Substantia nigra (tissue), 51 donors: ENCODE measurements at places on chromosomes 11 and 22.
A peak's percentile ranks its signal among the peaks of the same experiment; 100 is the strongest.

DNA sequence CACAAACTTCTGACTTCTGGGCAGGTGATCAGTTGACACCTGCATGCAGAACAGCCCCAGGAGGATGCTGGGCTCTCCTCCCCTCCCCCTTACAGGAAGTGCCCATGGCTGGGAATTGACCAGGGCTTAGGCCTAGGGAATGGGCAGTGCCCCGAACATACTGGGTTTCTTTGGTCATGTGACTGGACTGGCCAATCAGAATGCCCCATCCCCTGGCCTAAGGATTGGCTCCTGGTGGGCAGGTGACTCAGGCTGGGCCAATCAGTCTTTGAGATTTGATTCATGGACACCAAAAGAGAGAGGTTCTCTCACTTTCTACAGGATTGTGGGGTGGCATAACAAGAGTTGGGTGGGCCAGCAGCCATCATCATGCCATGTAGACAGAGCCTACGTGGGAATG, 37.1 kb downstream of the MCM5 start:
- DNase-seq = no peak

DNA sequence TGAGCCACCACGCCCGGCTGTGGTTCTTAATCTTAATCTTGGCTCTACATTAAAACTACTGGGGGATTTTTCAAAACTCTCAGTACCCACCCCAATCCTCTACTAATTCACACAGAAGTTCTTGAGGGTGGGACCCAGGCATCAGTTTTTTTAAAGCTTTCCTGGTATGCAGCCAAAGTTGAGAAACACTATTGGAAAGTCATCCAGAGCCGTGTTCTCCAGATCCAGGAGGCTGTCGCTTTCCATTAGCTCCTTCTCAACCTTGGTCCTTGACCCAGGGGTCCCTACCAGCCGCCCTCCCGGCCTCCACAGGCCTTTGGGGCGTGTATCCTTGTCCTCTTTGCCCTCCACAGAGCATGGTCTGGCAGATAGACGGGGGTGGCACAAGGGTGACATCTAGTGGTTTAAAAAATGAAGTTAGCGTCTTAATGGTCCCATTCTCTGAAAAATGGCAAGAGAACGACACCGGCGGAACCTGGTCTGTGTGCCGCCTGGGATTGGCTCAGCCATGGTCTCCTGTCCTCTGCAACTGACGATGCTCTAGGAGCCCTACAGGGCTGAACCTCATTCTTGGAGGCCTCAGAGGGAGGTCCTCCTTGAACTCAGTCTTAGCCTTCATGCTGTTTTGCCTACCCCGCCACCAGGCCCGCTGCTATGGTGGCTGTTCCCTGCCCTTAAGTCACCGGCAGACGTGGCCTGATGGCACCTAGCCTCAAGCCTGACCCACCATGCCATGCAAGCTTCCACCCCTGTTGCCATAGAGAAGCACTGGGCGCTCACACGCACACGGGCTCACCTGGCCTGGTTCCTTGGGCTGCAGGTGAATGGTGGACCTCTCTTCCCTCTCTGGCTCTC, 152.0 kb upstream of the SYN3 start:
- DNase-seq = no peak

DNA sequence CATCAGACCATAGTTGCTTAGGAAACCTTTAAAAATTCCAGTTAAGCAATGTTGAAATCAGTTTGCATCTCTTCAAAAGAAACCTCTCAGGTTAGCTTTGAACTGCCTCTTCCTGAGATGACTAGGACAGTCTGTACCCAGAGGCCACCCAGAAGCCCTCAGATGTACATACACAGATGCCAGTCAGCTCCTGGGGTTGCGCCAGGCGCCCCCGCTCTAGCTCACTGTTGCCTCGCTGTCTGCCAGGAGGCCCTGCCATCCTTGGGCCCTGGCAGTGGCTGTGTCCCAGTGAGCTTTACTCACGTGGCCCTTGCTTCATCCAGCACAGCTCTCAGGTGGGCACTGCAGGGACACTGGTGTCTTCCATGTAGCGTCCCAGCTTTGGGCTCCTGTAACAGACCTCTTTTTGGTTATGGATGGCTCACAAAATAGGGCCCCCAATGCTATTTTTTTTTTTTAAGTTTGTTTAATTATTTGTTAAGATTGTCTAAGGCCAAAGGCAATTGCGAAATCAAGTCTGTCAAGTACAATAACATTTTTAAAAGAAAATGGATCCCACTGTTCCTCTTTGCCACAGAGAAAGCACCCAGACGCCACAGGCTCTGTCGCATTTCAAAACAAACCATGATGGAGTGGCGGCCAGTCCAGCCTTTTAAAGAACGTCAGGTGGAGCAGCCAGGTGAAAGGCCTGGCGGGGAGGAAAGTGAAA, 73.4 kb downstream of the NCAPD3 start:
- DNase-seq = no peak

DNA sequence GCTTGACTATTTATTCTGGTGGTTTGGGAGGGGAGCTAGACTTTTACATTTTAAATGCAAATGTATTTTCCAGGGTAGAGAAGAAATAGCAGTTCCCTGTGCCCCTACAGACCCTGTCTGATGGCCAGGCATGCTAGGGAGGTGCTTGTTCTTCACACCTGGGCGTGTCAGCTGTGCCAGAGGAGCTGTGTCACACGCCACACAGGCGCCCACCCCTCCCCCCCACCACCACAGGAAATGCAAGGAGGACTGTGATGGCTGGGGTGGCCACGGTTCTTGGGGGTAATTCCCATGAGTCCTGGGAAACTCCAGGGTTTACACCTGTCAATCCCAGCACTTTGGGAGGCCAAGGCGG, 82.2 kb downstream of the FLI1 start:
- no peak for DNase-seq

DNA sequence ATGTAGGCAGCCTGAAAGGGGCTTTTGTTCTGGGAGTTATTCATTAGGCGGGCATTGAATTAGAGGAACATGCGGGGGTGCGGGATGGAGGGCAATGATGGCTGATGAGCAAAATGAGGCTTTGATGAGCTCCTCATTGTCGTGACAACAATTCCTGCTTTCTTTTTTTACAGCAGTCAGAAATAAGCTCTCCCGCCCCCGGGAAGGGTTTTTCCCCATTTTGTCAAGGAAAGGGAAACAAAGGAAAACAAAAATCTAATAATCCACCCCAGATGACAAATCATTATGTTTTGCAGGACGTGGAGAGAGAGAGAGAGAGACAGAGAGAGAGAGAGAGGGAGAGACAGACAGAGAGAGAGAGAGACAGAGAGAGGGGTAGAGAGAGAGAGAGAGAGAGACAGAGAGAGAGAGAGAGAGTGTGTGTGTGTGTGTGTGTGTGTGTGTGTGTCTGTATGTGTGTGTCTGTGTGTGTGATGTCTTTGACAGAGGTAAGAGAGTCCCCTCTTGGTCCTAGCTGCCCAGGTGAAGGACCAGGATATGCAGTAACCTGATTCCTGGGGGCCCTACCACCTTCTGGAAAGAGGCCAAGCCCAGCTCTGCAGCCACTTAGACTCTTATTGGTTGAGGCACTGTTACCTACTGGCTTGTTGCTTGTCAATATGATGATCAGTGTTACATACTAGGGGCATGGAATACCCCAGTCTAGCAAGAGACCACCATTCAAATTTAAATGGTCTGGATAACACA, 46.7 kb upstream of the PARVA start:
- peak; percentile 60 for DNase-seq

GRCh38 chr11:34214961-34215805, 109.8 kb downstream of the NAT10 start:
- no peak for DNase-seq

- DNase-seq = peak; percentile 66
Observed at GRCh38 chr22:37623075-37624016, 14.7 kb downstream of the GGA1 start.

GRCh38 chr11:2511421-2512369, 66.9 kb downstream of the KCNQ1 start:
- DNase-seq = no peak
